ENCODE measurements at places on chromosomes 3 and 15. TPM values are rescaled to one million over a fixed set of nuclear protein-coding genes. Genes with fewer than 3 reads are reported as not detected.

GRCh38 chr15:62546628-62547027 lies 381.5 kb upstream of the C2CD4B start:
- no peak for DNase-seq

TRPC1 gene
- 3.4 TPM for total RNA-seq

- no peak for DNase-seq
These were observed 48.6 kb upstream of the FLNB start for GRCh38 chr3:57959423-57960173.

FETUB gene
- not detected for total RNA-seq

P3H2 gene
- not detected for total RNA-seq

GRCh38 chr3:133271539-133271938 lies 128.3 kb upstream of the BFSP2 start:
- DNase-seq, result no peak
